ENCODE measurements at places on chromosomes 7 and 10. TPM values are rescaled to one million over a fixed set of nuclear protein-coding genes. Genes with fewer than 3 reads are reported as not detected.

GRCh38 chr10:48289501-48290238 lies 15.2 kb upstream of the FRMPD2 start:
- H3K27me3 ChIP-seq = peaks cover 37% of the 10 kb centered on the region
- H3K4me3 ChIP-seq = no peak overlapping the region
- H3K36me3 ChIP-seq = no peaks in the 10 kb centered on the region
- no peak overlapping the region for H3K27ac ChIP-seq
- H3K4me1 ChIP-seq = no peaks in the 10 kb centered on the region
- peak; percentile 66 for DNase-seq

MSS51 gene
- polyA plus RNA-seq = 0.28 TPM

DNA sequence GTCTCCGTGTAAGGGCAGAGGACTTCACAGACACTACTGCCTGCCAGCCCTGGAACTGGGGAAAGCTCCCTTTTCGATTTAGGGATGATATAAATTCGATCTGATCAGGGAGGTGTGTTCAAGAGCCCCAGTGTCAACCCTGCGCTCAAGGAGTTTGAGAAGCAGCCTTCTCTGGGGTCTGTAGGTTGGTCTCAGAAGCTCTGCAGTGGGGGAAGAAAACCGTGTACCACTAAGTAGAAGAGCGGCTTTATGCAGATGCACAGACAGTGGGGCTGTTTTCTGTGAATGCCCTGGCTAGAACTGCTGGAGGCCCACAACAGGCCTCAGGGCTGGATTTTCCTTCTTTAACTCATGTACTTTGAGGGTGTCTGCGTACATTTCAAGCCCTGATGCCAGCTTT lies 6.3 kb upstream of the TBX20 start:
- H3K36me3 ChIP-seq = no peaks in the 10 kb centered on the region
- H3K27me3 ChIP-seq = peaks cover 57% of the 10 kb centered on the region
- H3K27ac ChIP-seq = no peak overlapping the region
- no peak overlapping the region for H3K4me3 ChIP-seq

GRCh38 chr7:142802301-142802700 lies 31.5 kb downstream of the PRSS2 start:
- no peaks in the 10 kb centered on the region for H3K36me3 ChIP-seq
- no peak for DNase-seq
- no peak overlapping the region for H3K27ac ChIP-seq
- no peak overlapping the region for H3K4me3 ChIP-seq
- peaks cover 4% of the 10 kb centered on the region for H3K4me1 ChIP-seq

TUBB8 gene
- polyA plus RNA-seq = not detected

- H3K27ac ChIP-seq = no peak overlapping the region
- H3K4me1 ChIP-seq = peaks cover 13% of the 10 kb centered on the region
- H3K4me3 ChIP-seq = no peak overlapping the region
- H3K36me3 ChIP-seq = no peaks in the 10 kb centered on the region
- no peaks in the 10 kb centered on the region for H3K27me3 ChIP-seq
Observed at GRCh38 chr7:81074406-81074805, 155.6 kb upstream of the SEMA3C start.

DNA sequence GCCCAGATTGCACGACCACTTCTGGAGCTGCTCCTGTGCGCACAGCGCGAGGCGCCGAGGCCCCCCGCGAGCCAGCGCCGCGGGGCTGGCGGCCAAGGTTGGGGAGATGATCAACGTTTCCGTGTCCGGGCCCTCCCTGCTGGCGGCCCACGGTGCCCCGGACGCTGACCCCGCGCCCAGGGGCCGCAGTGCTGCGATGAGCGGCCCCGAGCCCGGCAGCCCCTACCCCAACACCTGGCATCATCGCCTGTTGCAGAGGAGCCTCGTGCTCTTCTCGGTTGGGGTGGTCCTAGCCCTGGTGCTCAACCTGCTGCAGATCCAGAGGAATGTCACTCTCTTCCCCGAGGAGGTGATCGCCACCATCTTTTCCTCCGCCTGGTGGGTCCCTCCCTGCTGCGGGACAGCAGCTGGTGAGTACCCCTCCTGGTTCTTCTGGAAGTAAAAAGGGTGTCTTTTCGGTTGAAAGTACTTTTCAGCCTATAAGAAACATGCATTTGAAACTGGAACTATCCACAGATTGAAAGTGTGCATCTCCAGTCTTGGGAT lies 683 bp downstream of the INSIG1 start:
- peaks cover 3% of the 10 kb centered on the region for H3K36me3 ChIP-seq
- H3K4me3 ChIP-seq = peak overlapping the region; percentile 88
- peaks cover 26% of the 10 kb centered on the region for H3K4me1 ChIP-seq

ENTPD1 gene
- 0.29 TPM for polyA plus RNA-seq

- peak overlapping the region; percentile 65 for H3K4me3 ChIP-seq
- H3K36me3 ChIP-seq = no peaks in the 10 kb centered on the region
- H3K27me3 ChIP-seq = no peaks in the 10 kb centered on the region
- H3K4me1 ChIP-seq = no peaks in the 10 kb centered on the region
Observed at GRCh38 chr7:91089382-91089963, 174.8 kb upstream of the FZD1 start.

Data from GM23248 (cell line).